ENCODE measurements at places on chromosomes 3 and 15.
A peak's percentile ranks its signal among the peaks of the same experiment; 100 is the strongest.

GRCh38 chr3:134427400-134428111, 53.3 kb upstream of the AMOTL2 start:
- no peak for DNase-seq

DNA sequence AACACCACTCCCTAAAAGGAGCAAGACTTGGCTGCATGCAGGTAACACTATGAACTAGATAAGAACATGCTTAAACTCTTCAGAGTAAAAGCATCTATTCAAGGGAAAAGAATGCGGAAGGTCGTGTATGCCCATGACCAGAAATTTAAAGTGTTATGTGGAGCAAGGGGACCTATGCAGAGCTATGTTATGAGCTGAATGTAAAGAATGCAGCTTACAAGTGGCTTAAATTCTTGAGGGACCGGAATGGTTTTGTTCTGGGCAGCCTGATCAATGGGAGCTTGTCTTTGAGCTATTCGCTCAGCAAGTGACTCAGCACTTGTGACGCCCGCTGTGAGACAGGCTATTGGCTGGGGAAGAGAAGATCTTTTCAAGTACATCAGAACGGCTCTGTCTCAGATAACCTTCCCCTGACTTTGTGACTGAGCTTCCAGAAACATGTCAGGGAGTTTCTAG, 367.5 kb upstream of the THBS1 start:
- DNase-seq, result no peak

- no peak for DNase-seq
Measured at GRCh38 chr15:60093273-60094067, 89.4 kb downstream of the FOXB1 start.

GRCh38 chr15:78960308-78960707, 15.5 kb upstream of the CTSH start:
- DNase-seq, result no peak

DNA sequence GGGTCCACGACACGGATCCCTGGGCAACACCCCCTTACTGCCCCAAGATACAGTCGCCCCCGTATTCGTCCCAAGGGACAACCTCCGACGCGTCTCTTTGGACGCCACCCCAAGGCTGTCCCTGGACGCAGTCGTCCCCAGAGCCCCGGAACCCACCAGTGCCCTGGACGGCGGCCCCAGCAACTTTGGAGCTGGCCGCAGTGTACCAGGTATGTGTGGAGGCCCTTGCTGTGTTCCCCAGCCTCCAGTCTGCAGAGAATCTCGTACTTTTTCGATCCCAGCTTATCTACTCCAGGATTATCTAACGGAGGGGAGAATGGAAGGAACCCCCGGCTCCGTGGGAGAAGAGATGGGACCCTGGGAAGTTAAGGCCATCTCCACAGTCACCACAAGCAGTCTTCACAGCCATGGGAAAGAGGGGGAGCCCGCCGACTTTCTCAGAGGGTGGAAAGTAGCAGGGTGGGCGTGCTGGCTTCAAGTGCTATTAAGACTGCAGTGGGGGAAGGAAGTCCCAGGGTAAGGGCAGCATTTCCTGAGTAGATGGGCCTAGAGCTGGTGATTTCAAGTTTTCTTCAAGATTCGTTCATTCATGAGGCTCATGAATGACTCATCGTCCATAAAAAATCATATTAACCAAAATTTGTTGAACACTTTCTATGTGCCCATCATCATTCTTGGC, 1.1 kb downstream of the MESP2 start:
- no peak for DNase-seq

- no peak for DNase-seq
Measured at GRCh38 chr15:45087513-45087912, 26.5 kb downstream of the DUOX2 start.

DNA sequence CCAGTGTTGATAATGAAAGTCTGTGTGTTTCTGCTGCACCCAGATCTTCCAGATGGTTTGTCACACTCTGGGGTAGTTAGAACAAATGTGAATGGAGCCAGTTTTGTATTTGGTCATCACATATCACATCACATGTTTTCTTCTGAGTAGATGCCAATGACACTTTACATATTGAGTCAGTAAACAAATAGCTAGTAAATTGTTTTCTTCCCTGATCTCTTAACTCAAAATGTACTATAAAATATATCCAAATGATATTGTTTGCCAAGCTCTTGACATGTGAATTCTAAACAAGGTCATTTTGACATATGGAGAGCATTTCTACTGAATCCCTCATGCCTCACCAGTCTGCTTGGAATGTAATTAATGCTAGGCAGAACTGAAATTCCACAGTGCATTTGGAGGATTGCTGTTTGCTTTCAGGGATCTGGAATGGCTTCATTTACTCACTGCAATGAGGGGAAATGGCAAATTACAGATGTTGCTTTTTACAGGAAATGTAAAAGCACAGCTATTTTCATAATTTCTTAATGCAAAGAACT, 45.0 kb downstream of the PDHB start:
- DNase-seq, result no peak

- DNase-seq, result no peak
Measured at GRCh38 chr3:64578062-64578770, 109.6 kb downstream of the ADAMTS9 start.

GRCh38 chr3:30952786-30953185, 58.3 kb upstream of the GADL1 start:
- DNase-seq, result no peak

DNA sequence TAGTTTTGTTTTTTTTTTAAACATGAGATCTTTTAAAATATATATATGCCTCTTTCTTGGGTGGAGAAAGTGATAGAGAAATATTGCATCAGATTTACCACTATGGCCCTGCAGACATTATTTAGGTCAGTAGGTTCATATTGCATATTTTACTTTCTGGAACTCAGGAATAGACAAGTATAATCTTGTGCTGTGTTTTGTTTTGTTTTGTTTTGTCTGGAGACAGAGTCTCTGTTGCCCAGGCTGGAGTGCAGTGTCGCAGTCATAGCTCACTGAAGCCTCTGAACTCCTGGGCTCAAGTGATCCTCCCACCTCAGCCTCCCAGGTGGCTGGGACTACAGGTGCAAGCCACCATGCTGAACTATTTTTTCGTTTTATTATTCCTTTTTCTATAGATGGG, 21.5 kb upstream of the DUT start:
- no peak for DNase-seq

GRCh38 chr3:187593451-187593850, 76.7 kb downstream of the SST start:
- DNase-seq, result no peak

GRCh38 chr3:143103652-143104051, 15.9 kb upstream of the CHST2 start:
- DNase-seq, result no peak

DNA sequence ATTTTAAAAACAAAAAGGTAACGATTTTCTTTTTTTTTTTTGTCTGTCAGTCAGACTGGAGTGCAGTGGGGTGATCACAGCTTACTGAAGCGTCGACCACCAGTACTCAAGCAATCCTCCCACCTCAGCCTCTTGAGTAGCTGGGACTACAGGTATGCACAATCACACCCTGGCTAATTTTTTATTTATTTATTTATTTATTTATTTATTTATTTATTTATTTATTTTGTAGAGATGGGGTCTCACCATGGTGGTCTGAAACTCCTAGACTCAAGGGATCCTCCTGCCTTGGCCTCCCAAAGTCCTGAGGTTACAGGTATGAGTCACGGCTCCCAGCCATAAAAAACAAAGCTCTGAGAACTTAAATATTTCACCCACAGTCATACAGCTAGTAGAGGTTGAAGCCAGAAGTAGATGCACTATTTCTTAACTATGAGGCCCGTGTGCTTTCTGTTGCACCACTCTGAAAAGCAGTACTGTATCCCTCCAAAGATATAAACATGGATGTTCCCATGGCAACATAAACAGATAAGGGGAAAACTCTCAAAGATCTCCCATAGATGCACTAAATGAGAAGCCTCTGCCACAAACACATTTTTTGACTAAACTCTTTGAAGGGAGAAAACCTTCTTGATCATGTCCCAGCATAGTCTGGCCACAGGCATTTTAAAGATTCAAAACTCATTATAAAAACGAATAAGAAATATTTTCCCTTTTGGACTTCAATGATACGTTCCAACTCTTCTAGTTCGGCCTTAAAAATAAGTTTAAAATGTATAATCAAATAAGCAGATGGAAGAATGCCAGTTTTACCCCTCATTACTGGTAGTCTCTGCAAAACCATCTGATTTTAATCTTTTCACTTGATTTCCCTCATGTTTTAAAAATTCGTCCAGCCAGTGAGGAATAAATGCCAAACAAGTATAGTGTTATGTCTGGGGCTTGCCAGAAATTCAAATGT, 162.3 kb upstream of the ARHGEF26 start:
- no peak for DNase-seq

DNA sequence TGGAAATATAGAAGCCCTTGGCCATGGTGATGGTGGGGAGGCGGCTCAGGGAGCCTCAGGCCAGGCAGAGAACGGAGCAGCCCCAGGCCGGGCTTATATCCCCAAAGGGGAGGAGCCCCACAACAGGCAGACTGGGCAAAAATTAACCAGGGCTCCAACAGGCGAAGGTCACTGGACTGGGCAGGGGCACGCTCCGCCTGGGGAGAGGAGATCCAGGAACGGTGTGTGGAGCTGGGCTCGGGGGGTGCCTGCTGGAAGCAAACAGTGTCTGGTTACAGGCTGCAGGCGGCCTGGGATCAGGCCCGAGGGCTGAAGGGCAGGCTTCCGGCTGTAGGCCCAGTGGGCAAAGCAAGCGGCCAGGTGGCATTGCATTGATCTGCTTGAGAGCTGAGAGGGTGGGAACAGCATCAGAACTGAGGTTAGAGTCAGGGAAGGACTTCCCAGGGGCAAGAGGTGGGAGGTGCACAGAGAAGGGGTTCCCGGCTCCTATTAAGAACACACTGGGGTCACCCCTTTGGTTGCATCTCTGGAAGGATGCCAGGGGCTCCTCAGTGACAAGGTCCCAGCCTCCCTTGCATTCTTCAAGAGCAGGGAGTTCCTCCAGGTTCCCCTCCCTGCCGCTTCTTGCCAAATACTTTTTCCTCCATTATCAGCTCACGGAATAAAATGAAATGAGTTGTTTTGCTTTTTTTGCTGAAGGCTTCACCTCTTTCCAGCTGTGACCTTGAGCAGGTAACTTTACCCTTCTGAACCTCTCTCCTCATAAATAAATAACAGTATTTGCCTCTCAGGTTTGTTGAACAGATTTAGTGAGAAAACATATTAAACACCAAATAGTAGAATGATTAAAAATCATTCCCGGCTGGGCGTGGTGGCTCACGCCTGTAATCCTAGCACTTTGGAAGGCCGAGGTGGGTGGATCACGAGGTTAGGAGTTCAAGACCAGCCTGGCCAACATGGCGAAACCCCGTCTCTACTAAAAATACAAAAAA, 7.8 kb downstream of the ANPEP start:
- DNase-seq, result no peak

GRCh38 chr15:95880630-95881029, 449.9 kb upstream of the NR2F2 start:
- no peak for DNase-seq

GRCh38 chr3:36416599-36416998, 36.3 kb downstream of the STAC start:
- DNase-seq, result no peak

GRCh38 chr15:81740416-81740815, 305.4 kb downstream of the MEX3B start:
- DNase-seq, result no peak

DNA sequence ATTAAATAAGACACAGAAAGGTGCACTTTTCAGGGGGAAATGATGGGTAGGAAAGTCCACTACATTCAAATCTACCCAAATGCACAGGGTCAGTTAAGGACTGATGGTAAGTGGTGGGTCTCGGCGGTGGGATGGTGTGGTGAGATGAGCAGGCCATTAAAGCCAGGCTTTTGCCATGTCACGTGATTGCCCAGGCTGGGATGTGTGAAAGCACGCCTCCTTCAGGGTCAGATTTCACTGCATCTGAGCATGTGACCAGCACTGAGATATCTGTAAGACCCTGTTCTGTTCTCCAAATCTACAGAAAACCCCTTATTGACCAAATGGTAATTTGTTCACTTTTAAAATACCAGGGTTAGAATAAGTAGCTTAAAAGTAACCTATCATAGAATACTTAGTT, 301.5 kb downstream of the MEX3B start:
- no peak for DNase-seq

DNA sequence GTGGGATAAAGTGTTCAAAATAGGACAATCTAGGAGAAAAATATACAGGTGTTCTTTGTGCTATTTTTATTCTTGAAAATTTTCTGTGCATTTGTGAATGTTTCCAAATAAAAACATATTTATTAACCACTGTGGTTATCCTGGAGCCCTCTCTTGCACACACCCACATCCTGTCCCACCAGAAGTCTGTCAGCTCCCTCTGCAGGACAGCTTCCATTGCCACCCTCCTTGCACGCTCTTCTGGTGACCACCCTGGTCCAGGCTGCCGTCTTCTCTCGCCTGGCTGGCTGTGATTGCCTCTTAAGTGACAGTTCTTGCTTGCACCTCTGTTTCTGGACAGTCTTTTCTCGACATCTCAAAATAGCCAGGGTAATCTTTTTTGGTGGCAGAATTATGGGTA, 394.0 kb downstream of the LRTM1 start:
- no peak for DNase-seq

DNA sequence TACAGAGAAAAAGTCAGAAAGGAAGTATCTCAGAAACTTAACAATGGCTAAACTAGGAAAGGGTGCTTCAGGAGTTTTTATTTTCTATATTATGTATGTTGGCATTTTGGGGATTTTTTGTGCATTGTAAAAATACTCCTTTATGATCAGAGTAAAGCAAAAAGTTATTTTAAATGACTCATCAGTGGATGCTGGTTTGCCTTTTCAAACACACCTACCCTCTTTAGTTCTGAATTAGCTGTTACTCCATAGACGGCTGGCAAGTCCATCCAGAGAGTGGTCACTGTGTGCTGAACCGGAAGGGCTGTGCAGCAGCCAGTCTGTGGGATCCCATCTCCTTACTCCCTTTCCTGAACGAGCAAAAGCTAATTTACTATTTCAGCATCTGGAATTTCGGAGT, 942 bp downstream of the CCR9 start:
- DNase-seq, result no peak

DNA sequence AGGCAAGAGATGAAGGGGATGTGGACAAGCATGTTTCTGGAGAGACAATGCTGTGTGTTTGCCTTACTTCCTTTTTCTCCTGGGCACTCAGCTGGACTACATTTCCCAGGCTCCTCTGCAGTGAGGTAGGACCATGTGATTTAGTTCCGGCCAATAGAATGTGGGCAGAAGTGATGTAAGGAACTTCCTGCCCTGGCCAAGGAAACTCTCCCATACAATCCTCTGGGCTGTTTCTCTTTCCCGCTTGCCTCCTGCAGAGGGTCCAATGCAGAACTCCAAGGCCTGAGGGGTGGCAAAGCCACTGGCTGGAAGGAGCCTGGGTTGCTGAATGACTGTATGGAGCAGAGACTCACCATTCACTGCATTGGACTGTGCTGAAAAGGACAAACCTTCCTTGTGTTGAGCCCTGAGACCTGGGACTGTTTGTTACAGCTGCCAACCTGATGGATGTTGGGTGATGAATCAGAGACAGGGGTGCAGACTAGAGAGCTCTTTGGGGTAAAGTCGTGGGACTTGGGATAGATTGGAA, 82.7 kb upstream of the SLC6A6 start:
- DNase-seq, result peak; percentile 67

Measured in GM12891 (cell line).